ENCODE measurements at places on chromosomes 16 and 17. TPM values are rescaled to one million over a fixed set of nuclear protein-coding genes. Genes with fewer than 3 reads are reported as not detected.
A peak's percentile ranks its signal among the peaks of the same experiment; 100 is the strongest.

The CPD gene
- 73.5 TPM for total RNA-seq

The METTL2A gene
- 21.4 TPM for total RNA-seq

The GRAP gene
- total RNA-seq = not detected

The HS3ST3A1 gene
- total RNA-seq = 1.9 TPM

DNA sequence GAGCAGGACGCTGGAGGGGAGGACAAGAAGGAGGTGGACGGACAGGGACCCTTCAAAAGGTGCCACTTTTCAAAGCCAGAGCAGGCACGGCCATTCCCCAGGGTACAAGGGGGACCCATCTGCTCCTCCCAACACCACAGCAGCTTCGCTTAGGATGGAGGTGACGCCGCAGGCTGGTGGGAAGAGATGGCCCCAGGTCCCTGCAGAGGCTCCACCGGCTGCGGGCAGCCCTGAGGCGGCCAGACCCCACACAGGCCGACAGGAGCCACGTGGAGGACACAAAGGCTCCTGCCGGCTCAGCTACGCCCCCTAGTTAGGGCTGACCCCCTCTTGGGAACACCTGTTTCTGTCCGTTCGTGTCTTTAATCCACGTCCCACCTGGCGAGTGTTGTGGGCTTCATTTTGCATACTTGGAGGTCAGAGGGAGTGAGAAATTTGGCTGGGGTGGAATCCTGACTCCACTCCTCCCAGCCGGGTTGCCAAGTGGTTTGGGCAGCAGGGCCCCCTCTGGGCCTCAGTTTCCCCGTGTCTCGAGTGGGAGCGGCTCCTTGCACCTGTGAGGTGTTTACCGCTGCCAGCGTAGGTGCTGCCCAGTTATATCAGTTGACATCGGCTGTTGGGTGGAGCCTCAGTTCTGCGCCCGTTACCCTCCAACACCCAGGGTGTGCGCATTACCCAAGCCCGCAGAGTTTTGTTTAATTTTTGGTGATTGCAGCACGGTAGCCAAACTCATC is 5.8 kb upstream of the FN3KRP start:
- no peak for DNase-seq

- peak; percentile 48 for DNase-seq
Observed at GRCh38 chr17:79211061-79211770, 136.6 kb downstream of the ENGASE start.

DNA sequence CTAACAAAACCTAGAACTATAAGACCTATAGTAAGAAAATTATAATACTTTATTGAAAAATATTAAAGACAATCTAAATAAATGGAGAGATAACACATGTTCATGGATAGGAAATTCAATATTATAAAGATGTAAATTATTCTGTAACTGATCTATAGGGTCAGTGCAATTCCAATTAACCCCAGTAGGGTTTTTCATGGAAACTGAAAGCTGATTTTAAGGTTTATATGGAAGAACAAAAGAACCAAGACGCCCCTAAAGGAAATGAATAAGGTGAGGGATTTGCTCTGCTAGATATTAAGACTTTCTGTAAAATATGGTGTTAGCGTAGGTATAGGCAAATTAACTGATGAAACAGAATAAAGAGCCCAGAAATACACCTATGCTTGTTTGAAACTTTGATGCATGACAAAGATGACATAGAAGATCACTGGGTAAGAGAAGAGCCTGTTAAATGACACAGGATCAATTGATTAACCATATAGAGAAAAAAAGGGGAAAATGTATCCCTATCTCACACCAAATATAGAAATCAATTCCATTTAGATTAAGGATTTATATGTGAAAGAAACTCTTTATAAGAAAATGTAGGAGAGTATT is 3.0 kb downstream of the ICAM2 start:
- no peak for DNase-seq

DNA sequence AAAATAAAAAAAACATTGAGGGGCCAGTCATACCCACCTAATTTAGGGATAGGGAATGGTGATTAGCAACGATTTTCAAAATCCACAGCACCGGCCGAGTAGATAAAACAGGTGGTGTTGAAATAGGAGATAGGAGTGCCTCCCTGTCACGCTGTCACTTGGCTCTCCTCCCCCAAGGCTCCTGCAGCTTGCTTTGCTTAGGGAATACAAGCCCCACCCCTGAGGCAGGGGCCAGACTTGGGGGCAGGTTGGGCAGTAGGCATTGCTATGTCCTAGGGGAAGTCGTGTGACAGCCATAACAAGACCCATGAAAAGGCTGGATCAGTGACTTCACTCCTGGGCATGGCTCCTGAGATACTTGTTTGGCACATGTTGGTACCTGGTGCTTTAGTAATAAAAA is 25.8 kb downstream of the POLR2A start:
- DNase-seq = no peak

DNA sequence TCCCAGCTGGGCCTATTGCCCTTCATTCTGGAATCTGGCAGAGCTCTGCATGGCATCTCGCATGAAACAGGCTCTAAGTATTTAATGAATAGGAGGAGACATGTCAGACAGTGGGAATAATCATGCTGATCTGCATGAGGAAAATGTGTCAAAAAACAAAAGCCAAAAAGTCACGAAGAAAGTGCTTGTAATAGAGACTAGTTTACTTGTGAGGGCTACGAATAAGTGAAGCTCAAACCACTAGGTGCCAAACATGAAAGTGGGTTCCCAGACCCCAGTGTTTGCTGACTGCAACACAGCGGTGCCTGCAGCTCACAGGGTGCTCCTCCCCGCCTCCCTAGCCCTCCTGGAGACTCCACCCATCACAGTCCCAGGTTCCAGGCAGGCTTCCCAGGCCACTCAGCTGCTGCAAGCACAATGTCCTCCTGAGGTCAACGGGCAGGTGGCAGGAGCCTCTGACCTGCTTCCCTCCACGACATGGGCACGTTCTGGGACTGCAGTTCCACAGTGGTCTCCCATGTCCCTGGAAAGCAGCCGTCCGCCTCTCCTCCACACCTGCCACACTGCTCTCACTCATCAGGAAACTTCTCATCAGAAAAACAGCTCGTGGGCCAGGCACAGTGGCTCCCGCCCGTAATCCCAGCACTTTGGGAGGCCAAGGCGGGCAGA is 96.5 kb downstream of the ANKRD11 start:
- DNase-seq = peak; percentile 76

DNA sequence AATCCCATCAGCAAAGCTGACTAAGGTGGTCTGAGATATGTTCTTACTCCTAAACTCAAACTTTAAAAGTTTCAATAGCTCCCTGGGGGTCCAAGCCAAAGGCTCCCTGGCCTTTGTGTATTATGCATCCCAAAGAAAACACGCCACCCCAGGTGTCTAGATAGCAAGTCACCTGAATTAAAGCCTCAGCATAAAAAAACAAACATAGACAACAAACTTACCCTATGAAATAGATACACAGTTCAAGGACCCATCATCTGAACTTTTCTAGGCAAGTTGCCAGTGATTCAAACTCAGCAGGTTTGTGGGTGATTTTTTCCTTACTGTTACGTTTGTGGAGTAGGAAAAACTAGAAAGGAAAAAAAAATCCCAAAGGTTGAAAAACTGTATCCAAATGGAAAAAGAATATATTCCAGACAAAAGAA is 12.5 kb downstream of the CMTM3 start:
- DNase-seq = peak; percentile 70

GRCh38 chr17:39104046-39104445 is 47.4 kb downstream of the PLXDC1 start:
- no peak for DNase-seq

GRCh38 chr17:12472252-12473173 is 193.2 kb upstream of the MYOCD start:
- no peak for DNase-seq

DNA sequence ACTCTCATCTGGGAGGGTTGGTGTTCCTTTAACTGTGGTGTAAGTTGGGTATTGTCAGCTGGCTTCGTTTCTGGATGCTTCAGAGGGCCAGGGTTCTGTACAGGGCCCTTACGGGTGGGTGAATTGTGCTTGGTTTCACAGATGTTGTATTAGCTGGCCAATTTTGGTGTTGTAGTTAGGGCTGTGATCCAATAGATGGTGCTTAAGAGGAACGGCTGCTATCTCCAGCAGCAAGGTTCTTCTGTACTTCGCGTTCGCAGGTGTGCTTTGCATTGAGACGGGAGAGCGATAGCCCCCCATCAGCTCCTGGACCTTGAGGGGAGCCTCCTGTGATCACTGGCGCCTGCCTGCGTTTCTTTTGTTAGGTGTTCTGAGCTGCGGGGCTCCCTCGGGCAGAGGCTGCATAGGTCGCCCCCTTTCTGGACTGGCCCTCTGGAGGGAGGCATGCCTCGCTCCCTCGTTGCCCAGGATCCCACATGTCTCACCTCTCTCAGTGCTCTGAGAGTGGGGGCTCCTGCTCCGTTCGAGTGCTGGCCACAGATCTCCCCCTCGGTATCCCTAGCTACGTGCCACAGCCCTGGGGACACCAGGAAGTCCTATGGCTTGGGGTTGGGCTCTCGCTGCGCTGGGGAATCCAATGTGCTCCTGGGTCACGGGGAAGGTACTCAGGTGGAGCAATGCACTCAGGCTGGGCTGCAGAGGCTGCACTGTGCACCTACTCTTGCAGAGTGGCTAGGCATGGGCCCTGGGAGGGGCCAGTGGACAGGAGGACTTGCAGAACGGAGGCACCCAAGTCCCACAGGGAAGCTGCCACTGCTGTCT is 837 bp upstream of the PRDM7 start:
- peak; percentile 60 for DNase-seq

All from endodermal cell (in vitro differentiated cells).